ENCODE measurements at places on chromosomes 2 and 18. TPM values are rescaled to one million over a fixed set of nuclear protein-coding genes. Genes with fewer than 3 reads are reported as not detected.

Gene DSC2
- not detected for total RNA-seq

Gene ZNF638
- 87.7 TPM for total RNA-seq

Gene NGEF
- total RNA-seq, result 0.26 TPM

Gene SH3BP4
- 53.3 TPM for total RNA-seq

DNA sequence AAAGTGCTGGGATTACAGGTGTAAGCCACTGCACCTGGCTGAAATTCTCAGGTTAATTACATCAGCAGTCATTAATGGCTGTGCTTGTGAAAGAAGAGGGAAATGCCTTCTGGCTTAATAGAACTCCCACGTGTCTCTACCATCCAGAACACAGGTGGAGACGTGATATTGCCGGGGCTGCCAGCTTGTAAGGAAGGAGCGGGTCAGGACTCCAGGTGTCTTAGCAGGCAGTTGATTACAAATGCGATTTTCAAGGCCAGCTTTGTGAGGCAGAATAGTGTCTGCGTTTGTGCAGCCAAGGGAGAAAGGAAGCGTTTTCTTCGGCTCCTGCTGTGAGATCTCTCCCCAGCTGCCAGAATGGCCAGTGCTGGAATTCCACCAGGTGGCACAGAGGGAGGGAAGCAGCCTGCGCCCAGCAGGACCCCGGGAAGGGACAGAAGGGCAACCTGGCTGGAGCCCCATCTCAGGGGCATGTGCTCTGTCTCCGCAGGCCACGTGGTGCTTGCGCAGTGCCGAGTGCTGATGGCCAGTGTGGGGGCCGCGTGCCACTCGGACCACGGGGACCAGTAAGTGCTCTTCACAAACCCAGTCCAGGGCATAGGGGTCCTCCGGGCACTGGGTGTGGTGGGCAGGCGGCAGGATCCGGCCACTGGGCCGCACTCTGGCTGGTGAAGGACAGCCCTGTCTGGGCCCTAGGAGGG is 3.7 kb upstream of the ESPNL start:
- DNase-seq, result no peak

DNA sequence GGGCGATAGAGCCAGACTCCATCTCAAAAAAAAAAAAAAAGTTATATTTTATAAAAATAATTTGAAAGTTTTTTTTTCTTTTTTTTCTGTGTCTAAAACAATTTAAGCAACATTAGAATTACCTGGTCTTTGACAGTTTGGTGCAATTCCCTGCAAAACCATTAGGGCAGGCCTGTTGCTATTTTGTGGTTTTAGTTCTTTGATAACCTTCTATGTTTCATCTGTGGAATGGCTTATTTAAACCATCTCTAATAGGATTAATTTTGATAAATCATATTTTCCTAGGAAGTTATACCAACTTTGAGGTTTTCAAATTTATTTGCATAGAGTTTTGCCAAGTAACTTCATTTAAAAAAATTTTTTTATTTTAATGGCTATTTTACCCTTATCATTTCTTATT is 141.2 kb upstream of the TWIST2 start:
- no peak for DNase-seq

- DNase-seq, result peak; percentile 81
These were observed 216.9 kb downstream of the UXS1 start for GRCh38 chr2:105977212-105977611.

GRCh38 chr2:230417436-230417835 is 1.4 kb downstream of the SP100 start:
- DNase-seq, result no peak

DNA sequence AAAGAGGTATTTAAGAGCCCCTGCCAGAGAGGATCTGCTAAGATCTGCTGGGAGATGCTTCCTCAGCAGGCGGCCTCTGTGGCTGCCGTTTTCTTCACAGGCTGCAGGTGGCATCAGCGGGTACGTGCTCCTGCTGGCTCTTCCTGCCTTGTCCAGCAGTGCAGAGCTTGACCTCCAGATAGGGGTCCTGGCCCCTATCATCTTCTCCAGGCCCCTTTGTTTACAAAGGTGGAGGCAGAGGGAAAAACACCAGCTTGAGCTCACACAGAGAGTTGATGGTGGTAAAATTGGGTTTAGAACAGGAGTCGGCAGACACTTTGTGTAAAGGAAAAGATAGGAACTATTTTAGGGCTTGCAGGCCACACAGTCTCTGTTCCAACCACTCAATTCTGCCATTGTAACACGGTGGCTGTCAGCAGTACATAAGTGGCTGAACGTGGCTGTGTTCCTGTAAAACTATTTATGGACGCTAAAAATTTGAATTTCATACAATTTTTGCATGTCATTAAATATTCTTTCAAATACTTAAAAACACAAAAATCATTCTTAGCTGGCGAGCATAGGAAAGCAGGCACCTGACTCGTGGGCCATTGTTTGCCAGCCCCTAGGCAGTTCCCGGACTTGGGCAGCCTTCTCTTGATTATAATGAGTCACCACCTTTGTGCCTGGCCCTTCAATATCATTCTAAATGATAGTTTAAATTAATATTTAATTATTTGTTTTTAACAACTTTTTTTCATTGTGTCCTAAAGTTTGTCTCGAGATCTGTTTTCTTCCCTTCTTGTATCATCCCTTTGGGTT is 98.2 kb upstream of the B3GNT7 start:
- peak; percentile 32 for DNase-seq

- DNase-seq, result no peak
These were observed 105.5 kb upstream of the RGPD4 start for GRCh38 chr2:107721178-107721577.

DNA sequence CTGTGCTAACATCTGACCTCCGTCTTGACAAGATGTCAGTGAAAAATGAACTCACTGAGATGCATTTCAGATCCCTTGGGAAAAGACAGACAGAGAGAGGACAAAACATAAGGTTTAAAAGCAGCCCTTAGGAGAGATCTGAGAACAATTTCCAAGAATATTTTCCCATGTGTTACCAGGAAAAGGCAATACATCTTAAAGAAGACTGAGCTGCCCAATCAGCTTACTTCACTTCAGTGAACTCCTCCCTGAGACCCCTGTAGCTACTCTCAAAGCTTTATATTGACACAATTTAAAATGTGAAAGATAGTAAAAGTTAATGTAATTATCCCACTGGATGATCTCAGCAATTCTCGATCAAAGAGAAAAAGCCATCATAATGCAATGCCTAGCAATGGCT is 505.0 kb downstream of the DCC start:
- DNase-seq, result no peak

Data from LHCN-M2 (cell line).